ENCODE measurements at places on chromosomes 5 and 9.

GRCh38 chr9:36665921-36666431, 93.3 kb downstream of the MELK start:
- DNase-seq: no peak

GRCh38 chr5:40235471-40236400, 444.0 kb upstream of the PTGER4 start:
- DNase-seq: no peak

DNA sequence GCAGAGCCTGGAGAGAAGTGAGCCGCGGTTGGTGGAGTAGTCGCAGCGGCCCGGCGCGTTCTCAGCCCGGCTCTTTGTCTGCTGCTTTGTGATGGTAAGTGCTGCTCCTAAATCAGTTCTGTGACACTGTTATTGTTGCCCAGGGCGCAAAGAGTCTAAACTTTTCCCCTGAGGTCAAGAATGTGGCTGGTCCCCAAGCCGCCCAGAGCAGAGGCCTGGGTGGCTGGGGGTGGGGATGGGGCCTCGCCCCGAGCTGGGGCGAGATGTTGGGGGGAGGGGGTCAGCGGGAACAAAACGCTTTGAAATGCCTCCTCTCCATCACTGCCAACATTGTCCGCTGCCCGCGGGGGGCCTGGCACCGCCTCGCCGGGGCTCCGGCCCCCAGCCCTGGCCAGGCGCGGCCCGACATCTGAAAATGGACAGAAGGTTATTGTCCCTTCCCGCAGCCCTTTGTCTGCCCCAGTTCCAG, 11.7 kb upstream of the CERCAM start:
- DNase-seq: no peak

- DNase-seq: no peak
These were observed 393 bp downstream of the SH3GLB2 start for GRCh38 chr9:129027685-129028191.

- DNase-seq: no peak
These were observed 18.4 kb upstream of the CNTLN start for GRCh38 chr9:17116400-17116837.

- no peak for DNase-seq
These were observed 414.7 kb downstream of the KDM4C start for GRCh38 chr9:7172154-7173115.

DNA sequence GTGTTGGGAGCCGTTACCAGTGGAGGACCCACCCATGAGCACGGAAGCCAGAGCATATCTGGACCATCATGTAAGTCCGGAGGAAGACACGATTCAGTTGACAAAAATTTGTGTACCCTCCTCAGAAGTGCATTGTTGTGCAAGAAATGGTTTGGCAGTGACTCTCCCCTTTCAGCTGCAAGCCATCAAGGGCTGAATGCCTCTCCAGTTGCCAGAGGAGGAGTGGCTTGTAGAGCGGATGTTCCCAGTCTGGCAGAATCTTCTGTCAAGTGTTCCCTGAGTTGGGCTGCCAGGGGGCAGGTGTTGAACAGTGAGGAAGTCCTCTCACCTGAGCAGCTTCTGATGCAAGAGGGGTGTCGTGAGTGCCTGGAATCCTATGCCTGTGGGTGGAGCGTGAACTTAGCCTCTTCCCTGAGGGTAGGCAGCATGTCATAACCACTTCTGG, 27.6 kb upstream of the CDKN2AIPNL start:
- DNase-seq: no peak

- no peak for DNase-seq
These were observed 13.5 kb downstream of the NDFIP1 start for GRCh38 chr5:142122121-142122520.

DNA sequence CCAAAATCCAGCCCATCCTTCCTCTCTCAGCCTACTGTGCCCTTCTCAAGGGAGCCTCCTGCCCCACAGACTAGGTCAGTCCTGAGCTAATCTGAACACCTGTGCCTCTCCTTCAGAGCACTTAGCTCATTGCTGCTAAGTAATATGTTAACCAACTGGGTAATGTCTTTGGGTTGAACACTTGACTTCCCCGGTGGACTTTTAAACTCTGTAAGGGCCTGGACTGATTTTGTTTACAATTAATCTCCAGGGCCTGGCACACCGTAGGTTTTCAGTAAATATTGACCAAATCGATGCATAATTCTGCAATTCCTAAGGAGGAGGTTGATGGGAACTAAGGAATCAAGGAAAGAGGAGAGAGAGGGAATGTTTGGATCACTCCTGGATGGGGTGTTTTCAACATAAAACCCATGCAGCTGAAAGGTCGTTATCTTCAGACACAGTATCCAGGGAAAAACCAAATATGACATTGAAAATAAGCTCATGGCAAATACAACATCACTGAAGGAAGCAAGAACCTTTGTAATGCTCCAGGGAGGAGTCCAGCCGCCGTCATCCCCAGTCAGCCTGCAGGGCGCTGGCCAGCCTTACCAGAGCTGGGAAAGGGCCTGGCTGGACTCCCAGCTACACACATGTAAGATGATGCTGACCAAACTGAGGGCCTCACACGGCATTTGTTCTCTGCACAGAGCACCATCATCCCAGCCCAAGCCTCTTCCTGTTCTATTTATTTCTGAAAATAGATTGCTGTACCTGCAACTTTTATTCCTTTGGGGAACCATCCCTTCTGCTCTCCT, 166.3 kb downstream of the C5orf15 start:
- DNase-seq: no peak

DNA sequence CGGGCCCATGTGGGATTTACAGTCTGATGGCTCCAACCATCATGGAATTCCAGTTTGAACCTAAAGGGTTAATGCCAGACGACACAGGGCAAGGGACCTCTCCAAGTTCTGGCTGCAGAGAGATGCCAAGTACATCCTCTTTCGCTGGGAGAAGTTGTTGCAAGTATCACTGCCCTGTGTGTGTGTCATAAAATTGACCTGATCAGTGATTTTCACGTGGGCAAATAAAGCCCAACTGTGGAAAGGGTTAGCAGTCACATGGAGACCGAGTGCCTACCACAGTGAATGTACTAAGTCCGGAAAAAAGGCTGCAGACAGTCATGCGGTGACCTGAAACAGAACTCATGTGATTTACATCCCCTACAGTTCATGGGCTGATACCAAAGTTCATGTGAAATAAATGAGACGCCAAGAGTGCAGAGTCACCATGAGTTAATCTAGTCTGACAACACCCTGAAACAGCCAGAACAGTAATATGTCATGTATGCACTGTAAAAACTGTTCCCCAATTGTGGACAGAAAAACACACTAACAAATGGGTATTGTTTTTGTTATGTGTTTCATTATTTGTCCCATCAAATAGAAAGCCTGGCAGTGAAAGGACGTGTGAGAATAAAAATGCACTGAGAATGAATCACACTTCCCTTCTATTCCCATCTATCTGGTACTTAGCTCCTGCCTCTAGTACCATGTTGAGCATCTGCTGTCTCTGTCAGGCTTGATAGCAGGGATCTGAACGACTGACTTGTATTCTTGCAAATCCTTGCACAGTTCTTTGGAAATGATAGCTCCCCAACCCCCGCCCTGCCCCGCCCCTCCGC, 115.7 kb downstream of the SUSD1 start:
- no peak for DNase-seq

- DNase-seq: no peak
These were observed 44.5 kb upstream of the PTPDC1 start for GRCh38 chr9:94039786-94040185.

GRCh38 chr5:74946471-74946870, 80.3 kb upstream of the FAM169A start:
- DNase-seq: no peak

DNA sequence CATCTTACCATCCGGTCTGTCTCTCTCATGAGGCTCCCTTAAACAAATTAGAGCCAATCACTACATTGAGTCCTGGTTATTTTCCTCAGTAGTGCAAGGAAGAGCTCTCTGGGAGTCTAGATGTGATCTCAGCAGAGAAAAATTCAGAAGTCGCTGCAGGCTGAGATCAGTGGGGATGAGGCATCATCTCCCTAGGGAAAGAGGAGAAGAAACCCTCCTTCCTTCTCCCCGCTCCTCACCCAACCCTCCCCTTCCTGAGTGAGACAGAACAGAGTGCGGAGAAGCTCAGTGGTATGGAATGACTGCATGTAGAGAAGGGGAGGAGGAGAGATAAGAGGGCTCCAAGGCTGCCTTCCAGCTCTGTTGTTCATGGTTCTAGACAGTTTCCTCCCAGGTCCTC, 80.5 kb downstream of the PAPPA start:
- no peak for DNase-seq

DNA sequence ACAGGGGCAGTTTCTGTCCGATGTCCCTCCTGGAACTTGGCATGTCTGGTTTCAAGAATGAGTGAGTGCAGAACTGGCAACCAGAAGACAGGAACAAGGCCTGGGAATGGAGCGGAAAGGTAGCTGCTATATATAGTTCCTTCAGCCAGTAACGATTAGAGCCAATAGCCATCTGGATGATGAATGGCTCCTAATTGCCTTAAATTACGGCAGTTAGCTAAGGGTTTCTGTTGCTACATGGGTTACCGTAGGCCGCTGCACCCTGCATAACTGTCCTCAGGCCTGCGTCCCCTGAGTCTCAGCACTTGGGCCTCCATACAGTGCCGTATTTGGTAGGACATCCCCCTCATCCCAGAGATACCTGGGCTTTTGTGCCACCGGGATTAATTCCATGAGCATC, 29.4 kb downstream of the WWC1 start:
- DNase-seq: no peak

GRCh38 chr5:83633285-83633684, 87.4 kb downstream of the HAPLN1 start:
- DNase-seq: no peak

- no peak for DNase-seq
These were observed 7.5 kb upstream of the PRSS3 start for GRCh38 chr9:33787839-33788238.

DNA sequence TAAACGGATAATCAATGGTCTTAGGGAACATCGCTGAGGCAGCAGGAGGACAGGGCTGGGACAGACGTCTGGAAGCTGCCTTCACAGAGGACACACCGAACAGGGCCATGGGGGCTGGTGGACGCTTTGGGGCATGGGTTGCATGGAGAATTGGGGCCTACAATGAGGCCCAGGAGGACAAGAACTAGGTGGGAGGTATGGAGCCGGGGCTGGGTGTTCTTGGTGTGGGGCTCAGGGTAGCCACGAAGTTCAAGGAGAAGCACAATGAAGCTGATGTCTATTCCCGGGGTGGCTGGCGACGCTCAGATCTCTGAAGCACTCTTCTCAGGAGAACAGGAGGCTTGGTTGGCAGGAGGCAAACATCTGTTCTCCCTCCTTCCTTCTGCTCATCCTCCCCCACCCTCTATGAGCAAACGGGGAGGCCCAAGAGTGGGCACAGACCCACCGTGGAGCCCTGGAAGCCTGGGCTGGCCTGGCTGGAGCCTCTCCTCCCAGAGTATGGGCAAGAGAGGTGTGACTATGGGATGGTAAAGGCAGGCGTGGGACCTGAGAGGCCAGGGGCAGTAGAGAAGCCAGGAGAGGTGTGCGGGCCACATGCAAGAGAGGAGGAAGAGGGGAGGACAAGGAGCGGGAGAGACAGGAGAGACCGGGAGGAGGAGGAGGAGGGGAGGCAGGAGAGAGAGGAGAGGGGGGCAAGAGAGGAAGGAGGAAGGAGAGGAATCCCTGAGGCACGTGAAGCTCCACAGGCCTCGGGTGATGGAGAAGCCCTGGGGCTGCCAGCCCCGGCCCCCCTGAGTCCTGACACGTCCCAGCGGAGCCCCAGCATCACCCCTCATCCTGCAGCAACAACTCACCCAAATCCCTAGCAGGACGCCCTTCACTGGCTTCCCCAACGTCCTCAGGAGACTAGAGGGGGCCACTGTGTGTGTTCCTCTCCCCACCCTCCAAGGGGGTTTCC, 159.1 kb downstream of the OLFM1 start:
- DNase-seq: no peak

DNA sequence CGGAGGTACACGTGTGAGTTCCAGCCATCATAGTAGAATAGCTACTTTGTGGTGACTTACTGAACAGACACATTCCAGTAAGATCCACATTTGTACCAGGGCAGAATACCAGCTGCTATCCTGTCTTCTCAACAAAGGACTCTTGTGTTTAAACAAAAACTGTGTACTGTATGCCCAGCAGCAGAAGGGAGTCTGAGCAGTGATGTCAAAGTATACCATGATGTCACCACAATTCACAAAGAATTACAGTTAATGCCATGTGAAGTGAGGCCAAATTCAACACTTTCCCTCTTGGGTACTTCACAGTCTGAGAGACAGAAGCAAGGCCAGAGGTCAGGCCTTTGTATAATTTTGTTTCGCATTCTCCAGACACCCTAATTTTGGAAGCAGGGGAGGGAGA, 137.0 kb downstream of the ADAMTSL1 start:
- DNase-seq: no peak

- no peak for DNase-seq
These were observed 48.0 kb upstream of the DMRT3 start for GRCh38 chr9:928363-929042.

DNA sequence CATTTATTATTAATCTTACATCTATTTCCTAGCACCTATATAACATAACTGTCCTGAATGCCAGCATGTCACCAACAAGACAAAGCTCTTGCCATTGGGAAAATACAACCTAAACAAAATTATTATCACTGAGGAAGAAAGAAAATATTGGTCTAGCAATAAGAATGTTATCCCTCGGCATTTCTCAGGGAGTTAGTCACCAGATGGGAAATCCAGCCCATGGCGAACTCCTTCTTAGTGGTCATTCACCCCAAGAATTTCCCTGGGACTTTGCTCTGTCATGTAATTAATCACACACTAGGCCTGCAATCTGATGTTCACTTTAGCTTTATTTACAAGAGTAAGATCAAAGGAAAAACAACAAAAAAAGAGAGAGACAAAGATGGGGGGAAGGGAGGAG, 56.1 kb upstream of the TAS2R1 start:
- DNase-seq: no peak

DNA sequence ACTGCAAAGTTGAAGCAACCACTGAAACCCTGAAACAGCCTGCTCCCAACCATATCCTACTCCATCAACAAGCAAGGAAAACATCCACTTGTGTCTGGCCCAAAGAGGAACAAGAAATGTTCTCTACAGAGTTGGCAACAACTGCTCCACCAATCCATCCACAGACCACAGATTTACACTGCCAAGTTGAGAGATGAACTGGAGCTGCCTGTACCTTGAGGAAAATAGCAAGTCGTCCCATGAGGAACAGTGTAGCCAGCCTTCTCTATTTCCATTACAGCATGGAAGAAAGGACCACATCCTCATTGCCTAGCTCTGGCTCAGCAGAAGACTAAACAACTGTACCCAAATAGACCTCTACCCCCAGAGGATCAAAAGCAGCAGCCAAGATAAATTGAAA, 60.4 kb downstream of the DEPDC1B start:
- DNase-seq: no peak

DNA sequence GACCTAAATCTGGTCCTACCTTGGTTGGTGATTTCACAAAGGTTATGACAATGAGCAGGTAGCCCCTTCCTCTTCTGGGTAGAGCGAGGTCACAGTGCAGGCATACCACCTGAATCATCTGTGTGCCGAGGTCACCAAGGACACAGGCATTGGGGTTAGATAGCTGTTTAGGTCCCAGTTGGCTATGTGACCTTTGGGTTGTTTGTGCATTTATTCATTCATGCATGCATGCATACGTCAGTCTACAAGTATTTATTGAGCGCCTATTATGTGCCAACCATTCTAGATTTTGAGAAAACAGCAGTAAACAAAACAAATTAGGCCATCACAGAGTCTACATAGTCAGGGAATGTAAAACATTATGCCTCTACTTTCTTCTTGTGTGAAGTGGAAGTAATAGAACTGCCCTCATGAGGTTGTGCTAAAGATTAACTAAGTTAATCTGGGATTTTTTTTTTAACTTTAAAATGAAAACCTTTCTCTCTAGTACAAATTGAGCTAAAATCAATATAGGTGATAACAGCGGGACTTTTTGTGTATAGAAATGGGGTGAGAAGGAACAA, 104.7 kb upstream of the SLC12A2 start:
- no peak for DNase-seq

GRCh38 chr5:64147379-64147778, 18.3 kb upstream of the RNF180 start:
- no peak for DNase-seq
